Bone marrow (tissue), 2 donors: ENCODE measurements at places on chromosomes 12 and 14.

DNA sequence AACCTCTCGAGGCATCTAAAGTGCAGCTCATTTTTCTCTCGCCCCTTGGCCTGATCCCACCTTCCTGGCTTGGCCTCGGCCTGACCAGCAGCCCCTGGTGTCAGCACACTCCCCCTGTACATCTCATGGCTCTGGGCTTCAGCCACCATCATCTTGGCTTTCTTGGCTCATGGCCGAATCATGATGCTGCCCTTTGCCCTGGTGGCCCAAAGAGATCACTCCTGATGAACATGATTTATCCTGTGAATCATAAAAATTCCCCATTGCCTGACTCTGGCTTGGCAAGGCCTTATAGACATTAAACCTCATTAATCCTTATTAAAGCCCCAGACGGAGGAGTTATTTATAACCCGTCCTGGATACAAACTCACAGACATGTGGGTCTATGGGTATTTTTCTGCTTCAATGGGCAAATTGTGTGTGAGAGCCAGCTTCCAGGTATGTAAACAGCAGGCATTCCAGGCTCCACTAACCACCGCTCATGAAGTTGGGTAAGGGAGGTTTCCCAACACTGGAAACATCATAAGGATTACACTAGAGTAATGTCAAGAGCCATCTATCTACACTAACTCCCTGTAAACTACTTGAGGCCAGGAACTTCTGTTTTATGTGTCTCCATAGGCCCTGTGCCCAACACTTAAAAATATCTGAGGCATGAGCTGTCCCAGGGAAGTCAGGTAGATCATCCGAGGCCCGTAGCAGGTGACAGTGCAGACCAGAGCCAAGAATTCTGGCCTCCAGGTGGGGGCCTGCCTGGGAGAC lies 171.2 kb downstream of the TTC8 start:
- no peak for DNase-seq

- no peak for DNase-seq
Measured at GRCh38 chr14:58899317-58899713, 261.6 kb downstream of the DACT1 start.

GRCh38 chr12:79690638-79691510 lies at the start of gene PAWR:
Gene PAWR, minus strand, starts transcription at chr12:79690964. Its CDS starts 720 bp downstream, at chr12:79690244.
- no peak for DNase-seq

GRCh38 chr14:37466623-37467088 lies 128.4 kb downstream of the FOXA1 start:
- DNase-seq, result no peak

DNA sequence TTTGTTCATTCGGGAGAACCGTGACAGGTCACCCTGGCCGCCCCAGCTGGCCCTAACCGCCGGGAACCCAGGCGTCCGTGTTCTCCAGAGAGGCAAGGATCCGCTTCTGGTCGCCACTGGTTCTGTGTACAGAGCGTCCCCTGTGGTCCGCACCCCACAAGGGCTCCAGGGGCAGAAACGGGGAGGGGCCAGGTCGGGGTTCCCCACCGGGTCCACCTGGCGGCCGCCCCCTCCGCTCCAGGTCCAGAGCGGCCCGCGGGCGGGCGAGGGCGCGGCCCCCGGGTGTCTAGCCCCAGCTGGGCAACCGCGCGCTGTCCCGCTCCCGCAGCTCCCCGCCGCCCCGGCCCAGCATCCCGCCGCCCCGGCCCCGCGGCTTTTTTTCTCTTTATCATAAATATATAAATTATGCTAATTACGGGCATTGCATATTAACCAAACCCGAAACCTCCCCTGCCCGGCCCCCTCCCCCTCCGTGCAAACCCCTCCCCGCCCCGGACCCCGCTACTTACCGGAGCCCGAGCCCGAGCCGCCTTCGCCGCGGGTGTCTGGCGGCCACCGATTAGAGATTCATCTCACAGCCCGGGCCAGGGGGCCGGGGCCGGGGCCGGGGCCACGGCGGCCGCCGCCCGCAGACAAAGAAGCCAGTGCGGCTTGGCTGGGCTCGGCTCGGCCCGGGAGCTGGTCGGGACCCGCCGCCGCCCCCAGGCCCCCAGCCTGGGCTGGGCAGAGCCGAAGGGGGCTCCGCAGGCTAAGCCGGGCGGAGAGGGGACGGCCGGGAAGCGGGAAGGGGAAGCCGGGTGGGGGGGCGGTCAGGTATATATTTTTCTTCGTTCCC lies 512 bp downstream of the POU6F1 start:
- no peak for DNase-seq

DNA sequence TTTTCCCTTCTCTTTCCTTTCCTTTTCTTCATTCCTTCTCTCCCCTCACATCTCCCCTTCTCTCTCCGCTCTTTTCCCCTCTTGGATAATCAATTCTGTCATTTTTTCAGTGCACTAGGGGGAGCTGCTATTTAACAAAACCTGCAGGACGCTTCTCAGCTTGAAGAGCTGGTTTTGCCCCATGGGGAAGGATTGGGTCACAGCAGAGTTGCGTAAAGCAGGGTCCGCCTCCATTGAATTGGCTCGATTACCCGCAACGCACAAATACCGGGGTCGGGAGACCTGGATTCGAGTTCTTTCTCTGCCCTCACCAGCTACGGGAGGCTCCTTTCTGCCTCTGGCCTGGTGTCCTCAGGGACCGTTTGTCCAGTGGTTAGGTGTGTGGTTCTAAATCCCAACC lies 42.1 kb upstream of the CHGA start:
- DNase-seq, result no peak

DNA sequence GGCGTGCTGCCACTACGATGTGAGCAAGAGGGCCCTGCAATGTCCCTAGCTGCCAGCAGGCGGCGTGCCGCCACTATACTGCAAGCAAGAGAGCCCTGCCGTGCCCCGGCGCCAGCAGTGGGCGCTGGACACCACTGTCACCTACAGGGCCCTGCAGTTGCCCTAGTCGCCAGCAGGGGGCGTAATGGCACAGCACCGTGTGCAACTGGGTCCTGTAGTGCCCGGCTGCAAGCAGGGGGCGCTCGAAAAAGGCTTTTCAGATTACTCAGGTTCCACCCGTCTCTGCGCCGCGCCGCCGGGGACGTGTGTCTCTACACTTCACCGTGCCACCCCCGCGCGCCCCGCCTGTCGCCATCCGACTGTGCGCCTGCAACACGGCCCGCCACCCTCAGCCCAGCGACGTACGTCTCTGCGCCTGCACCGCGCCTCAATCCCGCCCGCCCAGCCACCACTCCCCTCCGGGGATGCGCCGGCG lies 1356.9 kb downstream of the TMEM121 start:
- DNase-seq, result no peak

- DNase-seq, result no peak
Measured at GRCh38 chr14:24192933-24193332, 2.3 kb downstream of the TM9SF1 start.

GRCh38 chr14:68094158-68094557 lies 274.6 kb downstream of the RAD51B start:
- DNase-seq, result no peak
